Activated CD4-positive, alpha-beta T cell treated with anti-CD3 and anti-CD28 coated beads for 48 hours (primary cell): ENCODE measurements at places on chromosomes 4 and X.

DNA sequence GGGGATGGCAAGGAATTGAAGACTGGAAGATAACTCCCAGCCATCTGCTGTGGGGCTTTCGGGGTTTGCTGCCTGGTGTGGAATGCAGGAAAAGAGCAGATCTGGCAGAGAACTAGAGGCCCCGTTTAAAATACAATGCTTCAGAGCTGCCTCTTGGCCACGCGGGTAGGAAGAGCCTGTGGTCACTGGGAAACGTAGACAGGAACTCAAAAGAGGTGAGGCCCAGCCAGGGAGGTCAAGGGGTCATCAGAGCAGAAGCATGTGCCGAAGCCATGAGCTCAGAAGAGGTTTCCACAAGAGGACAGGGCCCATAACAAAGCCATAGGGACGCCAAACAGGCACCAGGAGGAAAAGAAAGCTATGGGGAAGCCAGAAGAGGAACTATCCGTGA is 14.5 kb upstream of the STS start:
- DNase-seq, result no peak

DNA sequence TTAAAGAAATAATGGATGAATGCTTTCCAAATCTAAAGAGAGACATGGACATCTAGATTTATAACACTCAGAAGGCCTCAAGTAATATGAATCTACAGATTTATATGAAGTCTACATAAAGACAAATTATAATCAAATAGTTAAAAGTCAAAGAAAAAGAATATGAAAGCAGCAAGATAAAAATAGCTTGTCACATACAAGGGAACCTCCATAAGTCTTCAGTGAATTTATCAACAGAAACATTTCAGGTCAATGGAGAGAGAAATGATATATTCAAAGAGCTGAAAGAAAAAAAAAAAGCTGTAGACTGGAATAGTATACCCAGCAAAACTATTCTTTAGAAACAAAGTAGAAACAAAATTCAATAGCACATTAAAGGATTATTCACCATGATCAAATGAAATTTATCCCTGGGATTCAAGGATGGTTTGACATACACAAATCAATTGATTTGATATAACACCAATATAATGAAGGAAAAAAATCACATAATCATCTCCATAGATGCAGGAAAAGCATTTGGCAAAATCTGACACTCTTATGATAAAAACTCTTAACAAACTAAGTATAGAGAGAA is 346.6 kb upstream of the PABPC4L start:
- no peak for DNase-seq

GRCh38 chr4:85828027-85828890 is 353.3 kb downstream of the ARHGAP24 start:
- DNase-seq, result no peak

DNA sequence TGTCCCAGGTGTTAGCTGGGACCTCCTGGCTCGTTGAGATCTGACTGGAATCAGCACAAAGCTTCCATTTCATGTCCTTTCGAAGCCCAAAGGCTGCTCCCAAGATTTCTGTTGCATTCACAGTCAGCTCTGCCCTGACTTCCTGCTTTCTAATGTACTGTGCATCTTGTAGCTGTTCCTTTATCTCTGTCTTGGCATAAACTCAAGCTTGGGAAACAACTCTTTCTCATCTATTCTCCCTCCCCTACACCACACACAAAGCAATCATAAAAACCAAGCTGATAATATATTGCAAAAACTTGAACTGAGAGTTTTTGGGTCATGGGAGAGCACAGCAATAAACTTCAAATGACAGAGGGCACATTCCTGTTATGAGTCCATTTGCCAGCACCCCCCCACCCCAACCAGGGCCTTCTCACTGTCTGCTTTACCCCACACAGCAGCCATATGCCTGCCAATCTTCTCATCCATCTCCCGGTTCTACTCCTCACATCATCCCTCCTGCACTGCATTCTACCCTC is 76.3 kb downstream of the SYNPO2 start:
- no peak for DNase-seq

DNA sequence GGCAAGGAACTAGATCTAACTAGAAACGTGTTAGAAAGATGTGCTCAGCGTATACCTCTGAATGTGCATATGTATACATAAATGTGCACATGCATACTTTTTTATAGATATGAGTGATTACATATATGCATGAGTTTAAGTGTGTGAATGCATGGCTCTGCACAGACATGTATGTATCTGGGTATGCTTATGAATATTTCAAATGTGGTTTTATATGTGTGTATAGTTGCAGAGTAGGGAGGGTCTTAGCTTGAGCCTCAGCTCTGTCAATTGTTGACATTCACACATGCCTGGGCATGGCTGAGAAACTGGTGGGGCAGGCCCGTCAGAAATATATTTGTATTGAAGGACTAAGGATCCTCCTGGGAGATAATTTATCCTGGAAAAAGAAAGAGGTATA is 31.1 kb downstream of the RAP2C start:
- DNase-seq, result no peak

GRCh38 chr4:86152454-86152853 is 207.4 kb downstream of the MAPK10 start:
- no peak for DNase-seq

- no peak for DNase-seq
These were observed 70.2 kb downstream of the CPZ start for GRCh38 chr4:8662776-8663175.

- no peak for DNase-seq
These were observed 74.9 kb downstream of the TMEM156 start for GRCh38 chr4:38957261-38957815.

DNA sequence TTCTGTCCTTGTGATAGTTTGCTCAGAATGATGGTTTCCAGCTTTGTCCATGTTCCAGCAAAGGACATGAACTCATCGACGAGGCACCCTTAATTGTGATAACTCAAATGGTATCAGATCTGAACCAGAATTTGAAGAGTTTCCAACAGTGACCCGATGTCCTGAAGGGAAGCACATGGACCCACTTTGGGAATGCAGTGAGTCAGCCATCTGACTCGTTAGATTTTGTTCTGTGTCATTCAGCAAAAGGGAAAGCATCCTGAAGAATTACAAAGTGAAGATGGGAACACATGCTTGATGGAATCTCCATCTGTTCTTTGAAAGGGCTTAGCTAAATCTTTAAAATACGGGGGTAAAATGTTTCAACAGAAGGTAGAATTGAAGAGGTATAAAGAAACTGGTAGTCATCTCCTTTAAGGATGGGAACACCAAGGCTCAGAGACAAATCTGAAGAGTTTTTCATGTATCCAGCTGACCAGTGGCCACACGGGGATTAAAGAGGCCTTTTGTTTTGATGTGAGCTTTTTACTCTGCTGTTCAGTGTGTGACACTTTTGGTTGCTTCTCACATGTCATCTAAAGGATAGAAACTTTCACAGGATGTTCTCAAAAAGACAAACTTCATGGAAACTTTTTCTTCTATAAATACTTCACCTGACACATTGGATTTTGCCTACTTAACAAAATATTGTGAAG is 393.8 kb downstream of the INPP4B start:
- DNase-seq, result no peak

- no peak for DNase-seq
These were observed 756.1 kb downstream of the SH3BGRL start for GRCh38 chrX:81957900-81958545.

DNA sequence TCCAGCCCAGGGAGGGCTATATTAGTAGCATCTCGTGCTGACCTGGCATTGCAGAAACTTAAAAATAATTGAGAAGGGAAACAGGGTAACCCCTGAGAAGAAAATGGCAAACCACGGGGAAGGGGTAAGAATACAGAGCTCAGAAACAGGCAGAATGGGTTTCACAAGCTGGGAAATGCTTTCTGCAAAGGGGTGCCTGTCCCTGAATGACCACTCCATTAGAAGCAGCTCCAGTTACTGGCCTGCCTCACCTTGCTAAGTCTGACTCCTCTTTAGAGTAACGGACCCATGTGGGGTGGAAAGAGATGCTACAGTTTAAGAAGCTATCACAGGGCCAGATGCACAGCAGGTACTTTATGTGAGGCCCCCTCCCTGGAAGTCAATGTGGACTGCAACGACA is 2.5 kb downstream of the WDR1 start:
- no peak for DNase-seq

DNA sequence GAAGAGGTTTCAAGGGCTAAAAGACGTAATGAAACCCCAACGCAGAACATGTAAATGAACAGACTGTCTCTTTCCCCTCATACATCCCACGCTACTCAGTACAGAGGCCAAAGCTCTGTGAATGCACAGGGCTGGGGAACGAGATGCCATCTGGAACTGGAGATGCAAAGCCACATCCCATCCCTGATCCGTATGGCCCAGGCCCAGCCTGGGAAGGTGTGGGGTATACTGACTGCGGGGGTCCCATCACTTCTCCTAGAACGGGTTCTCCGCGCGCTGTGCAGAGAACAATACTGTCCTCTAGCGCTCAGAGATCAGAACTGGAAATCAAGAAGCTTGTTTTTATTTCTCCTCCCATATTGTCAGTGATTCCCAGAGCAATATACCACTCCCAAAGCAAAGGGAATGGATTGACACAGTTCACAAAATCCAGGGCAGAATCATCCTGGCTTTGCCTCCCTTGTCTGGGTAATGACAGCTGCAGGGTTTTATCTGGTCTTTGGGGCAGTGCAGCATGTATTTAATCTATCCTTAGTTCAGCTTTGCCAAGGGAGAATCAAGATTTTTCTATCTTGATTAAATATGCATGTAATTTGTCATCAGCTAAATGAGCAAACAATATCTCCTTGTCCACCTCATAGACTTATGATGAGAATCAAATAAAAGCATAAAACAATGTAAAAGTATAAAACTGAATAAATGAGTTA is 47.3 kb upstream of the TLR3 start:
- DNase-seq, result no peak

DNA sequence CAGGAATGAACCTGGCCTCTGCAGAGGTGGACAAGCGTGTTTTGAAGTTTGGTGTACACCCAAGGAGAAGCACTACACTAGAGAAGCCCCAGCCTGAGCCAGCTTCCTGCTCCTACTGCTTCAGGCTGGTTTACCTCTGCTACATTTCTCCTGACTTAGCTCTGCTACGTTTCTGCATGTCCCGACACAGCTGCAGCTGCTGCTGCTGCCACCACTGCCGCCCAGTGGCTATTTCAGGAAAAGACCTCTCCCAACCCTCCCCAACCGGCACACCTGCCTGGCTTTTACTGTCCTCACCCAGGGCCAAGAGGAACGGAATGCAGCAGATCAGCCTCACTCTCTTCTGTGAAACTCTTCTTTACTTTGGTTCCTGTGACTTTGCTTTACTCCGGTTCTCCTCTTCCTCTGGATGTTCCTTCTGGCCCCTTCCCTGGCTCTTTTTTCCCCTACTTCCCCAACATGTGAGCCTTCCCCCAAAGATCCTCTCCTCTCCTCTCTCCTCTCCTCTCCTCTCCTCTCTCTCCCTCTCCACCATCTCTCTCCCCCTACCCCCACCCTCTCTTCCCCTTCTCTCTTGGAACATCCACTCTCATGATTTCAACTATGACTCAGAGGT is 3.1 kb upstream of the P2RY4 start:
- DNase-seq, result peak; percentile 62

DNA sequence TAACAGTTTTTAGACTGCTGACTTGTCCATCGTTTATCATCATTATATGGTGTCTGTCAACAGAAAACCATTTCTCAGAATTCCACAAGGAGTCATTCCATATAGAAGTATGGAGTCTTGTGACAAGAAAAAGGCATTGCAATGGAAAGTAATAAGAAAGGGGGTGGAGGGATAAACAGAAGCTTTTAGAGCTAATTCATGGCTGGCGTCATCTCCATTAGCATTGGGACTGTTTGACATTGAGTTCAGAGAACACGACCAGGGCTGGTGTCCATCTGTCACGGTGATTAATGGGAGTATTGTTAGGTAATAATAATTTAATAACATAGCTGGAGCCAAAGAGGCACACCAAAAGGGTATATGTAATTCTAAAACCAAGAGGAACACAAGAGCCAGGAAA is 101.9 kb upstream of the SFRP2 start:
- no peak for DNase-seq

- DNase-seq, result no peak
These were observed 73.3 kb downstream of the MTMR1 start for GRCh38 chrX:150766351-150767044.

- DNase-seq, result no peak
These were observed 82.4 kb upstream of the BMP3 start for GRCh38 chr4:80948141-80948540.

- DNase-seq, result no peak
These were observed 2.6 kb downstream of the UGT2A3 start for GRCh38 chr4:68948985-68949384.

DNA sequence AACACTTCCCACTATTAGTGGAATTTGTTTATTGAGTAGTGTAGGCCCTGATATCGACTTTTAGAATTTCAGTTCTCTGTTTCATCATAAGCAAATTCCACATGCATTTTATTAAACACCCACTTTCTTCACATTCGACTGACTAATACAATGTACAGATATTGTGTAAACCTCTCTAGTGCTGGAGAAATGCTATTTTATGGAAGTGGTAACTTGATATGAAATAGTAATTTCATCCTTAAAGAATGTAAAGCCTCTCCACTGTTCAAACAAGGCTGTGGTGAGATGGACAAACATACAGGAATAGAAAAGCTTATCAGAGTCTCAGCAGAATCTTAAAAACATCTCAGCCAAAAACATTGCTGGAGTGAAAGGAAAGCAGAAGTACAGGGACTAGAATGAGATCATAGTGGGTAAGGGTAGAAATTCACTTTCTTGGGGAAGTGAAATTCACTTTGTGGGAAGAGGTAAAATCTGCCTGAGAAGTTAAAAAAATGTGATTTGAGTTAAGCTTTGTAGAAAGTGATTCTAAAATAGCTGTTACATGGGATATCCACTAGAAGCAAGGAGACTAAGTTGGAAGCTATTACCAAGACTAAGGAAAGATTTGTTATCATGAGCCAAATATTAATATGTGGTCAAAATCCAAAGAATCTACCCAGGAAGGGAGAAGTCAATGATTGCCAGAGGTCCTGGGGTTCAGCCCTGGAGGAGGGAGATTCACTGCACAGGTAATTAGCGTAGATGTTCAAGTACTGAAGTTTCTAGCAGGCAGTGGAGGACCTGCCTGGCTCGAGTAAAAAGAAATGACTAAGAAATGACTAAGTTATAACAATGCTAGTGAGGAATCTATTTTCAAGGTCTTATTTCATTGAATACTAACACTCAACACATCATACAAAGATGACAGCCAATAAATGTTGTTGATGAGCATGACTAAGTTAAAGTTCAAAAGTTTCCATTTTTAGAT is 398.3 kb upstream of the FAM47C start:
- no peak for DNase-seq

- DNase-seq, result no peak
These were observed 86.9 kb downstream of the MAB21L2 start for GRCh38 chr4:150668824-150669223.

- peak; percentile 80 for DNase-seq
These were observed 78.8 kb upstream of the BCOR start for GRCh38 chrX:40176351-40177116.

DNA sequence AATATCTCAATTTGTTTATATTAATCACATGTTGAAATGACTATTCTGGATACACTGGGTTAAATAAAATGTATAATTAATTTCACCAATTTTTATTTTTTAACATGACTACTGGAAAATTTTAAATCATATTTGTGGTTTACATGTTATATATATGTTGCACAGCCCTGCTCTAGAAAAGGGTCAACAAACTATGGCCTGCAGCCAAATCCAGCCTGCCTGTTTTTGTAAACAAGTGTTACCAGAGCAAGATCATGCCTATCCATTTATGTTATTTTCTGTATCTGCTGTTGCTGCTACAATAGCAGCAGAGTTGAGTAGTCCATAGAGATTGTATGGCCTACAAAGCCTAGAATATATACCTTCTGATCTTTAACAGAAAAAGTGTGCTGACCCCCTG is 1.2 kb downstream of the TCEANC start:
- no peak for DNase-seq
